ENCODE measurements at places on chromosomes 4 and X. TPM values are rescaled to one million over a fixed set of nuclear protein-coding genes. Genes with fewer than 3 reads are reported as not detected.

Gene PDE5A
- total RNA-seq, result 19.2 TPM

Gene NPY1R
- total RNA-seq, result 5.0 TPM

Gene CFAP99
- total RNA-seq, result 1.4 TPM

Gene HHIP
- 1.7 TPM for total RNA-seq

Gene PCDH18
- 25.1 TPM for total RNA-seq

Gene MAGEB10
- total RNA-seq, result not detected

Gene GNL3L
- 21.4 TPM for total RNA-seq

Gene HSFX2
- total RNA-seq, result 1.9 TPM

Gene REELD1
- total RNA-seq, result 0.95 TPM

Gene CCDC149
- total RNA-seq, result 21.7 TPM

Gene GAB3
- total RNA-seq, result 1.6 TPM

Gene LUZP4
- total RNA-seq, result not detected

GRCh38 chr4:83267830-83268475, 16.6 kb downstream of the COQ2 start:
- DNase-seq, result no peak
- H3K4me3 ChIP-seq, result no peak overlapping the region
- H3K36me3 ChIP-seq, result no peaks in the 10 kb centered on the region
- no peaks in the 10 kb centered on the region for H3K27me3 ChIP-seq
- H3K4me1 ChIP-seq, result peaks cover 6% of the 10 kb centered on the region

DNA sequence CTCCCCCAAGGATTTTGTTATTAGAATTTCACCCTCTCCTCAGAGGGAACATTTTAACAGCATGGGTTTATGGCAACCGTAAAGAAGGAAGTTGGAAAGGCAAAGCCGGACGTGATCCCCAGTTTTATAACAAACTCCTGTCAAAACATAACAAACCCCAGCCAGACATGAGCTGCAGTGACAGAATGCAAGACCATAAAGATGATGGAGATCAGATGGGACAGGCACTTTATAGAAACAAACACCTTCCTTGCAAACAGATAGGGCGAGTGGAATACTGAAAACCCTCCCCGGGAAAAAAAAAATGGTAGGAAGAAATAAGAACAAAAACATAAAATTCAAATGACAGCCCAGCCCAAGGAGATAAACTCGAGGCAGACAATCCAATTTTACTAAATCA, 281.4 kb downstream of the LDB2 start:
- no peak overlapping the region for H3K4me3 ChIP-seq
- no peak for DNase-seq
- H3K27ac ChIP-seq, result no peak overlapping the region
- H3K4me1 ChIP-seq, result peaks cover 1% of the 10 kb centered on the region

- H3K36me3 ChIP-seq, result no peaks in the 10 kb centered on the region
- DNase-seq, result peak; percentile 19
- no peak overlapping the region for H3K4me3 ChIP-seq
- no peaks in the 10 kb centered on the region for H3K4me1 ChIP-seq
- H3K27me3 ChIP-seq, result no peaks in the 10 kb centered on the region
Observed at GRCh38 chr4:154618708-154619315, 6.4 kb upstream of the FGG start.

GRCh38 chrX:34144246-34144645, 12.1 kb upstream of the FAM47A start:
- H3K4me1 ChIP-seq, result no peaks in the 10 kb centered on the region
- no peak overlapping the region for H3K27ac ChIP-seq

GRCh38 chrX:43845776-43846175, 36.5 kb downstream of the MAOB start:
- H3K4me3 ChIP-seq, result no peak overlapping the region
- H3K4me1 ChIP-seq, result peaks cover 4% of the 10 kb centered on the region
- no peaks in the 10 kb centered on the region for H3K27me3 ChIP-seq
- H3K27ac ChIP-seq, result no peak overlapping the region

DNA sequence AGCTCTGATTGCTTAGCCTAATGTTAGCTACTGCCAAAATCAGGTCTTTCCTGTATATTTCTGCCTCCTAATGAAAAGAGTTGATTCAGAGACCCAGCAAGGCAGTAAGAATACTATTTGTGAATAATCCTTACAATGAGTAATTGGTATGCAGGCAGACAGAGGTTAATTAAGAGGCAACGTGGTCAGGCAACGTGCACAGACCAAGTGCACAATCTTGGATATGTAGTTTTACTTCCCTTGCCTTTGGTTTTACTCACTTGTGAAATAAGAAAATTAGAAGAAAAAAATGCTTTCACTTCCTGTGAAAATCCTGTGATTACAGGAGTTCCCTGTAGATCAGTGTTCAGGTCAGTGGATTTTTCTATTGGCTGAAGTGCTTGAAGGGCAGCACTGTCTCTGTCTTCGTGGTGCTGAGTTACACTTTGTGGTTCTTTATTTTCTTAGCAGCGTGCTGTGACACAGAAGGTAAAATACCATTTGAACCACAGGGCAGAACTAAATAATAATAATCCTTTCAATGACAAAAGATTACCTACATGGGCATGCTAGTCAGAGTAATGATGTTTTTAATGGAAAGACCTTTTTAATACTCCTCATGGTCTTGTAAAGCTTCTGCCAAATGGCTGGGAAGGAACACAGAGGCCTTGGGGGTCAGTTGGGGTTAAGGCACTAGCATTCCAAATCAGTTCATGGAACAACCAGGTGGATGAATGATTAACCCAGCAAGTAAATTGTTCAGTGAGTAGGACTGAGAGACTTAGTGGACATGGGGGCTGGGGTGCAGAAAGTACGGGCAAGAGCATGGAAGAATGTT, 430.9 kb downstream of the MAPK10 start:
- H3K27me3 ChIP-seq, result no peaks in the 10 kb centered on the region
- H3K4me3 ChIP-seq, result no peak overlapping the region
- H3K27ac ChIP-seq, result no peak overlapping the region
- no peak for DNase-seq
- peaks cover 1% of the 10 kb centered on the region for H3K4me1 ChIP-seq

DNA sequence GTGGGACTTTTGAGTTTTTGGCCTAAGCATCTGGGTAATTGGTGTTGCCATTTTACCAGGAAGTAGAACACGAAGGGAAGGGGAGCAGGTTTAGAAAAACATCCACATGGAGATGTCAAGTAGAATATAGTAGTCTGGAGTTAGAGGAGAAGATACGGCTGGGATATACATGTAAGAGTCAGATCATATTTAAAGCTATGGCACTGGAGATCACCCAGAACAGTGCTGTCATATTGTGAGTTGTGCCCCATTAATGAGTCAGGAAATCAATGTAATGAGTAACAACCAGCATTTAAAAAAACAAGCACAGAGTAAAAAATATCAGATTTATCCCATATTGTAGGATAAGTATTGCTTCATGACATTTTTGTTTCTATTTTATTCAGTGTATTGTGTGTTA, 4.2 kb downstream of the GSTCD start:
- no peaks in the 10 kb centered on the region for H3K4me1 ChIP-seq
- no peak for DNase-seq
- H3K4me3 ChIP-seq, result no peak overlapping the region

GRCh38 chr4:79883290-79883689, 189.7 kb downstream of the ANTXR2 start:
- DNase-seq, result no peak
- no peaks in the 10 kb centered on the region for H3K4me1 ChIP-seq
- no peaks in the 10 kb centered on the region for H3K36me3 ChIP-seq
- no peaks in the 10 kb centered on the region for H3K27me3 ChIP-seq
- no peak overlapping the region for H3K27ac ChIP-seq

DNA sequence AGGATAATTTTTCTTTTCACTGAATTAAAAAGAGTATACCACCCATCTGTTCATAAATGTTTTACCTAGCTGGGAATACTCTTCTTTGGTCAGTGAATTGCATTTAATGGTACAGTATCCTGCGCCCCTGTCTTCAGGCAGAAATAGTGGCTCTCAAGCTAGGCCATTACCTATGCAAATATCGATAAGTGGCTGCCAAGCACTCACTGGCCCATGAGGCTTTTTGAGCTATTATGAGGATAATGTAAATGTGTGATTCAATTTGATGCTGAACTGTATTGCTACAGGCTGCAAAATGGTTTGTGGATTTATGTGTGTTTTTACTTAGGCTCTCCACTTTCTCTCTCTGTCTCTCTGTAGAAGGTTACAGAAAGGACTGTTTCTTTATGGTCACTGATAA, 30.1 kb upstream of the MTMR1 start:
- no peaks in the 10 kb centered on the region for H3K36me3 ChIP-seq
- H3K27me3 ChIP-seq, result no peaks in the 10 kb centered on the region
- peaks cover 3% of the 10 kb centered on the region for H3K4me1 ChIP-seq

DNA sequence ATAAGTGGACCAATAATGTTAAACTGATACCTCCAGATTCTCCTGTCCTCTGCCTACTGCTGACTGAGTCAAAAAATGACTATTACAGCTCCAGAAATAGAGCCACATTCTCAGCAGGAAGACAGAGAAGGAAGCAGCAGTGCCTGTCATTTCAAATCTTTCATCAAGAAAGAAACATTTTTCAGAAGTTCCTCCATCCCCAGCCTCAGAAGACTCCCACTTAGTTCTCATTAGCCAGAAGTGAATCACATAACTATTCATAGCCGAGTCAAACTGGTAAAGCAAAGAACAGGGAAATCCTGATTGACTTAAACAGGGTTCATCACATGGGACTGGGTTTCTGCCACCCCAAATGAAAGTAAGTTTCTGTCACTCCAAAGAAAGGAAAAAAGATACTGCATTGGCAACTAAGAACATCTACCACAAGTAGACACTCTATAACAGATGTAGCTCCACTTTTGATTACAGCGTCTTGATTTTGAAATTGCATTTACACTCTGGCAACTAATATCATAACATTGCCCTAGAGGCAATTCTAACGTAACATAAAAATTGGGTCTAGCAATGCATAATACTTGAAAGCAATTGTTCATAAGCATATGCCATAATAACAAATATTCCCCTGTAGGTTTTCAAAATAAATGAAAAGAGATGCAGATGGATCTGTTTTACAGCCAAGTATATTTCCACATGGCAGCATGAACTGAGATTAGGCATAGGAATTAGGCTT, 599.8 kb downstream of the GALNTL6 start:
- H3K4me1 ChIP-seq, result no peaks in the 10 kb centered on the region
- no peaks in the 10 kb centered on the region for H3K36me3 ChIP-seq
- no peak overlapping the region for H3K27ac ChIP-seq
- no peak for DNase-seq
- no peaks in the 10 kb centered on the region for H3K27me3 ChIP-seq
- no peak overlapping the region for H3K4me3 ChIP-seq

DNA sequence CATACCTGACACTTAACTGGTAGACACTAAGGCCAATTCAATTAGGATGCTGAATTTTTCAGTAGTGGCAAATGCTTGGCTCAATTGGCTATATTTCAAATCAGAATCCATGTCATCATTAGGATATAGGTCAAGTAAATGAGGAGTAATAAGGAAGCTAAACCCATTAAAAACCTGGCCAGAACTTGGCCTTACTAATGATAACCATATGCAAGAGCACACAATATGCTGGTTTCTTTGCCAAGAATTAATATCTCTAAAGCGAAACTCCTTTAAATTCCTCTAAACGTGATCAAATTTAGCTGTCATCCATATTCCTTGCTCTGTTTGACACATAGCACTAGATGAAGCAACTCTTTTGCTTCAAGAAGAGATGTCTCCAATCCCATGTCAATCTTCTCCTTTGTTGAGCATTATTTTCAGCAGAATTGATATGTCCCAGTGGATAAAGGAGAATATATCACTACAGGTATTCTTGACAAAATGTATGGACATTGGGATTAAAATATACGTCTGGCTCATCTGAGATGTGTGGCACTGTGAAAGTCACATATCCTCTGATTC, 206.1 kb upstream of the ANKRD50 start:
- H3K27me3 ChIP-seq, result no peaks in the 10 kb centered on the region
- no peak for DNase-seq
- peaks cover 2% of the 10 kb centered on the region for H3K4me1 ChIP-seq
- no peak overlapping the region for H3K4me3 ChIP-seq
- H3K27ac ChIP-seq, result no peak overlapping the region

DNA sequence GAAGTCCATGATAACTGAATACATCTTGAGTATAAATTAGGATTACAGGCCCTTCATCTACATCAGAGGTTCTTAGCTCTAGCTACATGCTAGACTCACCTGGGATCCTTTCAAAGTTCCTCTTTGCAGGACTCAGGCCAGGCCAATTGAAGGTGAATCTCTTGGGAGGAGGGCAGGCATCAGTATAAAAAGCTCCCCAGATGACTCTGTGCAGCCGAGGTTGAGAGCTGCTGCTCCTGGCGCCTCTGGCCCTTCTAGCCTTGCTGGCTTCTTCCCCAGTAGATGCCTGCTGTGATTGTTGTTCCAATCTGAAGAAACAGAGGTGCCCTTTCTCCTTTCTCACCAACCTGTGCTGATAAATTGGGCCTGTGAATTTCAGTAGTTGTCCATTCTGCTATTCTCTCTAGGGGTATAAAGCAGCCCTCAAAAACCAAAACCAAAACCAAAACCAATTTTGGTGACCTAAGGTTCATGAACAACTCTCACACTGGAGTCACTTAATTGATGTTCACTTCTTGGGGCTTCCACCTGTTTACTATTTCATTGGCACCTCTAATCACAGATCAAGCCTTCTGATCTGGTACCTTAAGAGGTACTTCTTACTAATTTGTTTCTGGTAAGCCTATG, 78.7 kb downstream of the SUPT20HL2 start:
- no peak overlapping the region for H3K4me3 ChIP-seq
- no peaks in the 10 kb centered on the region for H3K4me1 ChIP-seq
- DNase-seq, result no peak
- H3K27ac ChIP-seq, result no peak overlapping the region
- H3K27me3 ChIP-seq, result no peaks in the 10 kb centered on the region

DNA sequence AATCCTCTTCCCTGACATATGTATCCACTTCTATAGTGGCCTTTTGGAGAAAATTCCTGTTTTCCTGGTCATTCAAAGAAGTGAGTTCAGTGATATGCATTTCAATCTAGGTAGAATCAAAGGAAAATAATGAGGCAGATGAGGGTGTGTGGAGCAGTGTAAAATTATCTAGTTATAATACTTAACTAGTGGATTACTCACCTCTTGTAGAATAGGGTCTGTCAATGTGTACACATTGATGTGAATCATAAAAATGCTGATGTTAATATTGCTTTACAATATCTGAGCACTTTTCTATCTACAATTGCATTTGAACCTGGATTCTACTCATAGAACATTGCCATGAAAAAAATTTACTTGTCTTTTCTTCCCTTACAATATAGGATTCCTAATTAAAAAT, 293.5 kb downstream of the GBA3 start:
- no peak overlapping the region for H3K27ac ChIP-seq
- DNase-seq, result no peak
- no peak overlapping the region for H3K4me3 ChIP-seq
- no peaks in the 10 kb centered on the region for H3K4me1 ChIP-seq
- H3K36me3 ChIP-seq, result no peaks in the 10 kb centered on the region

DNA sequence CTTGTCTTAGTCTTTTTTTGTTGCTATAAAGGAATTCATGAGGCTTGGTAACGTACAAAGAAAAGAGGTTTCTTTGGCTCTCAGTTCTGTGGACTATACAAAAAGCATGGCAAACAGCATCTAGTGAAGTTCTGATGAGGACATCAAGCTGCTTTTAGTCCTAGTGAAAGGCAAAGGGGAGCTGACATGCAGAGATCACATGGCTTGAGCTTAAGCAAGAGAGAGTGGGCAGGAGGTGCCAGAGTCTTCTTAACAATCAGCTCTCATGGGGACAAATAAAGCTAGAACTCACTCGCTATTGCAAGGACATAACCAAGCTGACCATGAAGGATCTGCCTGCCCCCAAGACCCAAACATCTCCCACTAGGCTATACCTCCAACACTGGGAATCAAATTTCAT, 1063.1 kb downstream of the PCDH7 start:
- H3K4me3 ChIP-seq, result no peak overlapping the region
- H3K27ac ChIP-seq, result no peak overlapping the region
- no peaks in the 10 kb centered on the region for H3K36me3 ChIP-seq
- no peaks in the 10 kb centered on the region for H3K4me1 ChIP-seq

- no peaks in the 10 kb centered on the region for H3K36me3 ChIP-seq
- DNase-seq, result no peak
- H3K4me3 ChIP-seq, result no peak overlapping the region
- H3K27me3 ChIP-seq, result no peaks in the 10 kb centered on the region
- no peaks in the 10 kb centered on the region for H3K4me1 ChIP-seq
Observed at GRCh38 chr4:70511365-70511764, 7.0 kb upstream of the AMTN start.

Data from ovary (tissue), 10 donors.